ENCODE measurements at places on chromosomes 1 and 21.

- no peak for DNase-seq
Observed at GRCh38 chr21:26131554-26131953, 39.0 kb downstream of the APP start.

- DNase-seq: no peak
Observed at GRCh38 chr1:160519642-160520435, 3.2 kb downstream of the SLAMF6 start.

- DNase-seq: no peak
Observed at GRCh38 chr1:102096162-102096561, 99.4 kb upstream of the OLFM3 start.

DNA sequence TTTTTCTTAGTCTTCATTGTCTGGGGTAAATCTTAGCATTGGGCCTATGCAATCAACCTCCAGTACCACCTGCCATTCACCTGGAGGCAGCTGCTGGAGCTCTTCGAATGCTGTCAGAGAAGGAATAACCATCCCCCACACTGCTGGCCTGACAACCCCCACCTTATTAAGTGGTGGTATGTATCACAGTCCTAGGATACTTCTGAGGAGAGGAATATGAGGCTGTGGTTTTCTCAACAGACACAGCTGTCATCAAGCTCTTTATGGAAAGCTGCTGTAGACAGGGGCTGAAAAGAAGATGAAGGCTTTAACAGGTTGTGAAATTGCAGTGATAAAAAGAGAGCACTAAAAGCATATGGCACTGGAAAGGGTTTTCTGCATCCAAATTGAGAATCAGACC lies 61.7 kb downstream of the TSEN15 start:
- no peak for DNase-seq

- DNase-seq: no peak
Observed at GRCh38 chr1:33667386-33668282, 195.2 kb downstream of the ZSCAN20 start.

GRCh38 chr21:41932191-41932575 lies 21.6 kb downstream of the C2CD2 start:
- no peak for DNase-seq

GRCh38 chr21:34673006-34673405 lies 4.2 kb downstream of the CLIC6 start:
- no peak for DNase-seq

DNA sequence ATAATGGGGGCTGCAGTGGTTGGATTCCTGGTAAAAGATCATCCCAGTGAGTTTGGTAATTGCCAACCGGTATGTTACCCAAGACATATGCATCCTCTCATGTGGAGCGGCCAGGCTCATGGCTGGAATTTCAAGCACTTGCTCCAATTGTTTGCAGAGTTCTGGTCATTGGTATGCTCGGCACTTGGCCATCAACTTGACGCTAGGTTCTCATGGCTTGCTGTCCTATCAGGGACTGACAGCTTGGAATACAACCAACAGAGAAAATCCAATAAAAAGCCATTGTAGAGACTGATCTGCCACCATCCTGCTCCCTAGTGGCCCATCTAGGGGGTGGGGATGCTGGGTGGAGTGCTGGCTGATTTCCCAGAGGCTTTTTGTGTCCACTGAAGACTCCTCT lies 120.9 kb downstream of the EDEM3 start:
- DNase-seq: no peak

DNA sequence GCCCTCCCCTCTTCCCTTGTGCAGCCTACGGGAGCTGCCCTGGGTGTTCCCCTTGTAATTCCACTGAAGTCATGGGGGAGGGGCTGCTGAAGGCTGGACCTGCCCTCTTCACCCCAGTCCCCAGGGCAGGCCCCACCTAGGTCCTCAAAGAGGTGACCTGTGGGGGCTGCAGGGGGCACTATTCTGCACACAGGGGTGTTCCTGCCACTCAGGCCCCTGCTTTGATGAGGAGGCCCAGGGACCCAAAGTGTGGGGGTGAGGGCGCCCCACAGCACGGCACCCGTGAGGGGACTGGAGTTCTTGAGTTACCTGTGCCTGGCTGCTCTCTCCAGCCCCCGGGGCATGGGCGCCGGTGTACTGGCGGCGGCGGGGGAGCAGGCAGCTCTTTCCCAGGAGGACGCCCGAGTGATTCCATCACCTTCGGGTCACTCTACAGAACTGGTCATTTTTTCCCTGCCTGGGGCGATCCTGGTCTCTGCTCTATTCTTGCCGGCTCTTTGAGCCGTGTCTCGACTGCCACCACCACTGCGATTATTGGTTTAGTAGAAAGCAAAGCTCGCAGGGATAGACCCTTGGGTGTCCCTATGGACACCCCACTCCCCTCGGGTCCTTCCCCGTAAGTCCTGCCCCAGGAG lies 6.9 kb upstream of the PRDM16 start:
- no peak for DNase-seq

DNA sequence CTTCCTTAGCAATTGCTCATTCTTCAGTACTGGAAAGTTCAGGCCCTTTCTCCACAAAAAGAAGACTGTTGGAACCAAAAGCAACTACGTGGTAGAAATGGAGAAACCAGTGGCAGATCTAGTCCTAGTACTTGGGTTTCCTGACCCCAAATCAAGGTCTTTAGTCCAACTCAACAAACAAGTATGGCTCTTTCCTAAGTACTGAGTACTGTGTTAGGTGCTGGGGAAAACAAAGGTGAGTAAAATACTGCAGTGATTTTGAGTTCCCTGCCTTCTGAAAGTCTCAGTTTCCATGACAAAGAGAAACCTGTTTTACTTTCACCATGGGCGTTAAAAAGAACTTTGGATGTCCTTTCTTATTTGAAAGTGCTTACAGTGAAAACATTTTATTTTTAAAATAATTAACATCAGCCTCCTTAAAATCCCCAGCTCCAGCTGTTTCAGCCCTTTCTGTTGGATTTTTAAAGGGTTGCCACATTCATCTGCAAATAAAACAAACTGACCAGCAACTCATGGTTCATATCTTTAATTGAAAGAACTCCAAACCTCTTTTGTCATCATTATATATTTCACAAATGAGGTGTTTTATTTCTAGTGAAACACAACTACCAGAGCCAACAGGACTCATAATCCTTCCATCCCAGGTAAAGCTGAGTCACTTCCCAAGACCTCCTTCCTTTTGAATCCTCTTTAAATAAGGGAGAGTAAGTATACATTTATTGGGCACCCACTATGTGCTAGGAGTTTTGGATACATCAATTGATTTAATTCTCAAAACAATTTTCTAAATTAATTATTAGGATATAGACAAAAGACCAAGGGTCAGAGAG lies 35.4 kb downstream of the PLPP3 start:
- DNase-seq: no peak

DNA sequence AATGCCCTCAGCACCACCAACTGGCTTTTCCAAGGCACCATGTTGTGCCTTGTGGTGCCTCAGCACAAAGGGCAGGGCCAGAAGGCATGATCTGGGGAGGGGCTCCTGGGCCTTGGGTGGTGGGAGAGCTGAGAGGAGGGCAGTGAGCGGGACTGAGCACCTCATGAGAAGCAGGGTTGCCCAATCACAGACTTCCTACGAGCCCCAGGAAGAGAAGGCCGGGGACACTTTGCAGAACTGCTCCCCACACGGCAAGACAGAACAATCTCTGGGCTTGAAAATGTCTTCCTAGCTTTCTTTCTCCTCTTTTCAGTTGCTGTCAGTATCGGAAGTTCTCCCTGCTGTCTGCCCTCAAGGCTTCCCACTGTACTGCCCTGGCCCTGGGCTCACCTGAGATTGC lies 6.8 kb downstream of the KCNJ10 start:
- DNase-seq: no peak

DNA sequence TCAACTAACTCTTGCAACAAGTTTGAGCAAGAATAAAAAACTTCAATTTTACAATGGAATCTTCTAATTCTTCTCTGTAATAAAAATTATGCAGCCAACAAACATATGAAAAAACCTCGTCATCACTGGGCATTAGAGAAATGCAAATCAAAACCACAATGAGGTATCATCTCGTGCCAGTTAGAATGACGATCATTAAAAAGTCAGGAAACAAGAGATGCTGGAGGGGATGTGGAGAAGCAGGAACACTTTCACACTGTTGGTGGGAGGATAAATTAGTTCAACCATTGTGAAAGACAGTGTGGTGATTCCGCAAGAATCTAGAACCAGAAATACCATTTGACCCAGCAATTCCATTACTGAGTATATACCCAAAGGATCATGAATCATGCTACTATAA lies 327.5 kb upstream of the LYPLAL1 start:
- no peak for DNase-seq

- DNase-seq: no peak
Observed at GRCh38 chr21:14013056-14013603, 197.6 kb downstream of the LIPI start.

- DNase-seq: no peak
Observed at GRCh38 chr1:43704838-43705237, 2.5 kb upstream of the ST3GAL3 start.

DNA sequence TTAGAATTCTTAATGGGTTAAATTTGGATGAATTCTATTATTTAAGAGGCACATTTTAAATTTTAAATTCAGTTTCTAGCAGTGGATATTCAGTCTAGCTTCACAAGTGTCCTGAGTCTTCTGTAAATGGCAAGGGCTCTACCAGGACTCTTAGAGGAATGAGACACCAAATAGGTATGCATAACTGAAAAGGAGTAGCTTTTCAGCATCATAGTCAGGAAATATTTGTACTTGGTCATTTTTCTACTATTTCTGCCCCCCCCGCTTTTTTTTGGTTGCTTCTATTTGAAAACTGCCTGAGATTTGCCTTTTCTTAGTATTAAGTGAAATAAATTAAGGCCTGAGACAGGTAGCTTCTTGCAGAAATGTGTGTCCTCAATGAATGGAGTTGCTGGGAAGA lies 80.2 kb downstream of the MAST2 start:
- DNase-seq: no peak

GRCh38 chr1:85245456-85245855 lies 14.0 kb downstream of the C1orf52 start:
- DNase-seq: no peak

- no peak for DNase-seq
Observed at GRCh38 chr1:174671826-174672225, 224.1 kb downstream of the GPR52 start.

DNA sequence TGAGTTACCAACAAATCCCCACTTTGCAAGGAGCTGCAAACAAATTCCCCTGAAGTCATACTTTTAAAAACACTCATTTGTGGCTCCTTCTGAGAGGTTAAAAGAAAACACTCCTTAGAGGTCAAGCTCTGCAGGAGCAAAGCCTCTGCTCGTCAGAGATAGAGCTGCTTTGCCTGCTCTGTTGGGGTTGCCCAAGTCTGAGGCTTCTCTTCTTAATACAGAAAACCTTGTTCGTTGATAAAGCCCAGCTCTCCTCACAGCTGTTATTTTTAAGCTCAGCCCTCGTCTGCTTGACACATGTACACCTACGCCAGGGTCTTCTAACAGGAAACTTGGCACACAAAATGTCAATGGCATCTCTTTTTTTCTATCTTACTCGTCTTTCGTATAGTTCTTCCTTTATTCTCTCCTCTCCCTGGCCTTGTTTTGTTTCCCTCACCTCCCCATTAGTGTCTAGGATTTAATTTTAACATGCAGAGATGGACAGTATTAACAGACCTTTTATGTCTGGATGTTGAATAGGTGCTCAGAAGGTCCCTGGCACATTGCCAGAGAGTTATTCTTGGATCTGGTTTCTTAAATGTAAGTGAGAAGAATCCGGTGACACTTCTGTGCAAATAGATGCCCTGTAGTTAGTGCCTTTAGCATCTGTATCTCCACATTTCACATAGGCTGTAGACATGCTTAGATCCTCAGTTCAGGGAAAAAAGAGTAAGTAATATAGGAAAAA lies 86.0 kb downstream of the LRRC53 start:
- DNase-seq: no peak

DNA sequence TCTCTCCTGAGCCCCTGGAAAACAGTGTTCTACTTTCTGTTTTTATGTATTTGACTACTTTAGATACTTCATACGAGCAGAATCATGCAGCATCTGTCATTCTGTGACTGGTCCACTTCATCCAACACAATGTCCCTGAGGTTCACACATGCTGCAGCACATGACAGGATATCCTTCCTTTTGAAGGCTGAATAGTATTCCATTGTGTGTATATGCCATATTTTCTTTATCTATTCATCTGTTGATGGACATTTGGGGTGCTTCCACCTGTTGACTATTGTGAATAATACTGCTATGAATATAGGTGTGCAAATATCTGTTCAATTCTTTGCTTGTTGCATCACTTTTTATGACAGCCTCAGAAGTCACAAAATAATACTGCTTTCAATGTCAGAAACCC lies 55.8 kb downstream of the SH3GLB1 start:
- no peak for DNase-seq

DNA sequence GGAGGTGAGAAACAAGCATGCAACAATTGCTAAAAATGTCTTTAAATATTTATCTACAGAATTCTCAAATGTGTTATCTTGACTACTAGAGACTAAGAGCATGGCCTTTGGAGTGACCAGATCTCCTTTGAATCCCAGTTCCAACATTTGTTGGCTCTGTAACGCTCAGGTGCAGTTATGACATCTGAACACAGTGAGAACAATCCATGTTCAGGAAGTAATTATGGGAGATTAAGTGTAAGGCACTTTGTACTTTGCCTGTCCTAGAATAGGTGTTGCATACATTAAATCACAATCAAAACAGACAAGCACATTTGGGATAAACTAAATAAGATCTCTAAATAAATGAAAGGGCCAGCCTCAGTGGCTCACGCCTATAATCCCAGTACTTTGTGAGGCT lies 454.5 kb downstream of the SMYD3 start:
- DNase-seq: no peak

DNA sequence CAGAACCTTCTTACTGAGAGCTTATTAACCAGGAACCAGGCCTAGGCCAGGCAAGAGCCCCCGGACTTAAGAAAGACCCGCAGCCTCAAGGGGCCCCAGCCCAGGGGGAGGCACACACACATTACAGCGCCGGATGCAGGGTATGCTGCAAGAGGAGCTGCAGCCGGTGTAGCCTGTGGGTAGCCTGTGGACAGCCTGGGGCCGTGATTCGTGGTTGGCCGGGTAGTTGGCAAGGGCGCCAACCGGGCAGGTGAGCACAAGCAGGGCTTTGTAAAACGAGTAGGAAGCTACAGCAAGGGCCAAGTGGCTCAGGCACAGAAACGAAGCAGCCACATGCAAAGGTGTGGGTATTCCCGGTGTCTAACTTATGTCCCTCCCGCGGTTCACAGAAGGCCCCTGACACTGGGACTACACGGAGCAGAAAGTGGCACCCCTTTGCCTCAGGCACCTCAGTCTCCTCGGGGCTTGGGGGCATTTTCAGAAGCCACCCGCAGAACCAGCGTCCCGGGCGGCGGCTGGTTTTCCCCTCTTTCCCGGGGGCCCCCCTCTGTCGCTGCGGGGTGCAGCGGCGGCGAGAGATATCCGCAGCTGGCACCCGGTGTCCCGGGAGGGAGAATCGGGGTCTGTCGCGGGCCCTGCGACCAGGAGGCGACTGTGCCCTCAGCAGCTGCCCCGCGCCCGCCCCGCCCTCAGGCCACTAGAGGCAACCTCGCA lies 40.8 kb downstream of the KIAA1614 start:
- no peak for DNase-seq

GRCh38 chr1:84110629-84111028 lies 33.4 kb upstream of the PRKACB start:
- no peak for DNase-seq

GRCh38 chr1:90504509-90504908 lies 212.6 kb downstream of the BARHL2 start:
- no peak for DNase-seq
